ENCODE measurements at places on chromosomes 1 and 21.

- DNase-seq, result no peak
Observed at GRCh38 chr1:228162286-228163006, 3.2 kb upstream of the IBA57 start.

- DNase-seq, result peak; percentile 80
Observed at GRCh38 chr21:38985568-38986378, 180.0 kb downstream of the ETS2 start.

DNA sequence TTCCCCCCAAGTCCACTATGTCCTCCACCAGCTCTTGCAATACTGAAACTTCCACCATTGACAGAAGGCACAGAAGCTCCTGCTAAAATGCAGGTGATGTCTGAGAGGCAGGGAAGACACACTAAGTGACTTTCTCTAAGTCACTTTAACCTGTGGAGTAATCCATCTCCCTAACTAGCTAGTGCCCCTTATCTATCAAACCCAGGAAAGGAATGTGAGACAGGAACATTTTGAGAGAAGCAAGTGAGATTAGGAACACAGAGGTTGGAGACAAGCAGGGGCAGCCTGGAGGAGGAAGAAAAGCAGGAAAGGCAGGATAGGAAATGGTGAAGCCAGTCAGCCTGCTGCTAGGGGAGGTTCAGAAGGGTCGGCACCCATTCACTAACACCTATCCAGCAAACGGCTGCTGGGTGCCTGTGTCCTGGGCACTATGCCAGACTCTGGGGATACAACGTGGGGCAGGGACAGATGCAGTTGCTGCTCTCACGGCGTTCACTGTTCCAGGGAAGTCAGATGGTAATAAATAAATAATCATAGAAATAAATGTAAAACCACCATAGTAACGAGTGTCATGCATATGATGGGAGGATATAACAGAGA is 7.0 kb downstream of the GPA33 start:
- no peak for DNase-seq

DNA sequence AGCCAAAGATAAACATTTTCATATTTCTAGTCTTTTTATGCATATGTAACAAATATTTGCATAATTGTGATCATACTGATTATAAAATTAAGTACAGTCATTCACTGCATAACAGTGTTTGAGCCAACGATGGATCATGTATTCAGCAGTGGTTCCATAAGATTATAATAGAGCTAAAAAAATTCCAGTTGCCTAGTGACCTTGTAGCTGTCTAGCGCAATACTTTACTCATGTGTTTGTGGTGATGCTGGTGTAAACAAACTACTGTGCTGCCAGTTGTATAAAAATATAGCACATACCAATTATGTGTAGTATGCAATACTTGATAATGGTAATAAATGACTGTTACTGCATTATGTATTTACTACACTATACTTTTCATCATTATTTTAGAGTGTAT is 2.1 kb upstream of the S100A10 start:
- DNase-seq, result no peak

GRCh38 chr1:9389968-9390367 is 97.3 kb downstream of the SPSB1 start:
- DNase-seq, result no peak

GRCh38 chr1:14255711-14256110 is 342.8 kb upstream of the KAZN start:
- no peak for DNase-seq

- DNase-seq, result no peak
Observed at GRCh38 chr1:224785622-224786021, 143.9 kb upstream of the DNAH14 start.
